Activated T-cell treated with anti-CD3 and anti-CD28 coated beads for 24 hours (primary cell): ENCODE measurements at places on chromosomes 7 and 10.

- no peak for DNase-seq
These were observed 632.6 kb downstream of the KCNMA1 start for GRCh38 chr10:77004917-77005564.

DNA sequence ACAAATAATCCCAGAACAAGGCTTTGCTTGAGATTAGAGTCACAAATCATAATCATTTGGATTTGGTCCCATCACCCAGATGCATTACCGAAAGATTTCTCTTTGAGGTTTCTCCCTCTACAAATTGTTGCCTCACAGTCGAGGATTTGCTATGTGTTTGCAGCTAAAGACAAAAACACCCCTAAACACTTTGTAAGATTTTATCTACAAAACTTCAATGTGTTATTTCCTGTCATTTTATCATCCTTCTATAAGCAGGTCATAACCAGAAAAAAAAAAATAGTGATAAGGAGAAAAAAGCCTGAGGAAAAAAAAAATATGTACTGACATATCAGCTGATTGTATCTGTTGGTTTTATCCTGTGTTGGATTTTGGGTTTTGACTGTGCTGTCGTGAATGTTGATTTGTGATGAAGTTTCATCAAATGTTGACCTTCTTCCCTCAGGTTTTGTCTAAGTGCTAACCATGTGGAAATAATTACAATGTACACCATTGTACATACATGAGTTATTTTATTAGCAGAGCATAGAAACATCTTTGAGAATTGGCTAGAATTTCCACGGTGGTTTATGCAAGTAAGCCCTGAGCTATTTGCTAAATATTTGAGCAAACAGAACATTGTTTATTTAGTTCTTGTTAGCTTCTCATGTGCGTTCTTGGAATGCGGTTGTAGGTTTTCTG, 274.4 kb downstream of the NEBL start:
- no peak for DNase-seq

- no peak for DNase-seq
These were observed 15.4 kb downstream of the TAS2R41 start for GRCh38 chr7:143492799-143493739.

DNA sequence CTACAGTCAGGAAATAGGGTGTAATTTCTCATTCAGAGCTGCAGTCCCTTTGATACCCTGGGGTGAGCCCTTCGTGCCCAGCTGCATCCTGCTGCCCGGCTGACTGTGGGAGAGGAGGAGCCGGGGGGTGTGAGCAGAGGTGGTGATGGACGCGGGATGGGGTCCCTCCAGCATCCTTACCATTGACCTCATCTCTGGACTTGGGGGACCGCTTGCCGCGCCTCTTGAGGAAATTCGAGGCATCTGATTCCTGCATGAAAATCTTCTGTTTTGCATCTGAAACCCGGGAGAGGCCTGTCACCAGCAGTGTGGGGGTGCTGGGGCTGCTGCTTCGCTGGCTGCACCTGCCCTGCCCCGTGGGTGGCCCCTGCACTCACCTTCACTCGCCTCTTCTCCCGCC, 816 bp downstream of the UCMA start:
- no peak for DNase-seq

DNA sequence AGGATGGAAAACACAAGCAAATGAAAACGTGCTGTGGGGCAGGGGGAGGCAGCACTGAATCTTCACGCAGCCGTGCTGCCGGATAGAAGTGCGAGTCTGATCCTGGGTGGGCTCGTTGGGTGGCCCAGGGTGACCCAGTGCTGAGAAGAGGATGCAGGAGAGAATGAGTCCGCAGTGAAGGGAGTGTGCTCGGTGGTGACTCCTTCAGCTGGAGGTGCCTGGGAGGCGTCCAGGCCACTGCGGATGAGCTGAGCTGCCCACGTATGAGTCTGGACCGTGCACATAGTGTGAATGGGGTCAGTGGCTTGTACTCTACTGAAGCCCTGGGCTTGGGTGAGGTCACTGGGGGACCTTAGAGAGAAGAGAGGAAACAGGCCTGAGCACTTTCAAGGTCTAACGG, 190.0 kb upstream of the MGMT start:
- DNase-seq: no peak

DNA sequence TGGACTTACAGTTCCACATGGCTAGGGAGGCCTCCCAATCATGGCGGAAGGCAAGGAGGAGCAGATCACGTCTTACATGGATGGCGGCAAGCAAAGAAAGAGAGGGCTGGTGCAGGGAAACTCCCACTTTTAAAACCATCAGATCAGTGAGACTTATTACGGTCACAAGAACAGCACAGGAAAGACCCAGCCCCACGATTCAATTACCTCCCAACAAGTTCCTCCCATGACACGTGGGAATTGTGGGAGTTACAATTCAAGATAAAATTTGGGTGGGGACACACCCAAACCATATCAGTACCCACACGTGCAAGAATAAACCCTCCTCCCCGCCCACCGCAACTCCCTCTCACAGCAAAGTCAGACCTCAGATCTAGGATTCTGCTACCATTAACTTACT, 4.5 kb upstream of the AIFM2 start:
- DNase-seq: no peak

DNA sequence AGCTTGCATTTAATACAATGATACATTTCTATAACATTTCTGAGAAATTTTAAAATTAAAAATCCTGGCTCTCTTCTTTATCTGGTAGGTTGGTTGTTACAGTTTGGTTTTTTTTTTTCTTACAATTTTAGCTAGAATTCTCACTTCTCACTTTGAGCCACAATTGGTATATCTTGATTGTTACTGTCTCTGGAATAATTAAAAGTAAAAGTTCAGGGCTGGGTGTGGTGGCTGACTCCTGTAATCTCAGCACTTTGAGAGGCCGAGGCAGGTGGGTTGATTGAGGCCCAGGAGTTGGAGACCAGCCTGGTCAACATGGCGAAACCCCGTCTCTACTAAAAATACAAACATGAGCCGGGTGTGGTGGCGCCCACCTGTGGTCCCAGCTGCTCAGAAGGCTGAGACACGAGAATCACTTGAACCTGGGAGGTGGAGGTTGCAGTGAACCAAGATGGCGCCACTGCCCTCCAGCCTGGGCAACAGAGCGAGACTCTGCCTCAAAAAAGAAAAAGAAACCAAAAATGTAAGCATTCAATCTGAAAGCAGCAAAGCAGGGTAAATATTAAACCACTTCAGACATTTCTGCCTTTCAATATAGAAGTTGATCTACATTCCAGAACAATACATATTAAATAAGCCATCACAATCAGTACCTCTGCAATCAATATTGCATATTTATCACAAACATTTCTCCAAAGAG, 88.6 kb upstream of the PFKP start:
- no peak for DNase-seq

- no peak for DNase-seq
These were observed 266.5 kb downstream of the AUTS2 start for GRCh38 chr7:69864822-69865221.

GRCh38 chr10:46318799-46319198, 32.0 kb downstream of the ANTXRL start:
- no peak for DNase-seq

GRCh38 chr10:123640016-123640535, 26.1 kb upstream of the GPR26 start:
- DNase-seq: no peak

- no peak for DNase-seq
These were observed 25.9 kb downstream of the TRDMT1 start for GRCh38 chr10:17175551-17175950.

GRCh38 chr10:2925631-2926030, 141.7 kb upstream of the PFKP start:
- DNase-seq: no peak

DNA sequence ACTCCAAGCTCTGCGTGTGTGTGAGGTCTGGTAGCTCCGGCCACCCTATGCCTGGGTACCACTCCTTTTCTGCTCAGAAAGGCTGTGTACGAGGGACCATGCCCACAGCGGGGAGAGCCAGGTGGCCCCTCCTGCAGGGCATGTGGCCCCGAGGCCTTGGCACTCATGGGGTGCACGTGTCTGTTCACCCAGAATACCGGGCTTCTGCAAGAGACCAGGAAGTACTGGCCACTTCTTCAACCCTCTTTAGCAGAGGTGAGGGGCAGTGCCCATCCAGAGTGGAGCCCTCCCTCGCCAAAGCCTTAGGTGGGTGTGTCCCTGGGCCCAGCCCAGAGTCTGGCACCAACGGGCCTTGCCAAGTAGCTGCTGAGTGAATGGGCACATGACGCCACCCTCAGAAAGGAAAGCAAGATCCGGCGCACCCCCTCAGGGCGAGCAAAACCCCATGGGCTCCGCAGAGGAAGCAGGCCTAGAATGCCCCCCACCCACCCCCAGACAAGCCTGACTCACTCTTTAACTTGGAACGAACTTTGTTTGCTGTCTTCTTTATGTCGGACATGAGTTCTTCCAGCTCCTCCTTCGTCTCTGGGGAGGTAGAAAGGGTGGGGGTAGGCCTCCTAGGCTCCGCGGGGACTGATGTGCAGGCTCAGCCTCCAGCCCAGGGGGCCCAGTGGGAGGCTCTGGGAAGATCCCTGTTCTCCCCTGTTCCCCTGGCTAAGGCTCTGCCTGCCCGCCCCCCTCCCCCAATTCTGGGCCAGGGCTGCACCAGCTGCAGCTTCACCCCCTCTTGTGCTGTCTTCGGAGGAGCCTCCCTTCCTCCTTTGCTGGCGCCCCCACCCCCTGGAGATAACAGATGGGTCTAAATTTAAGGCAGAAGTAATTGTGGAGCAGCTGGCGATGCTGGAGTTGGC, 14.6 kb downstream of the STX1A start:
- DNase-seq: no peak

- no peak for DNase-seq
These were observed 33.2 kb upstream of the TLX1 start for GRCh38 chr10:101097881-101098280.

GRCh38 chr7:27850531-27850930, 110.6 kb downstream of the TAX1BP1 start:
- no peak for DNase-seq

- DNase-seq: no peak
These were observed 86.4 kb upstream of the DGKB start for GRCh38 chr7:14988941-14989340.

DNA sequence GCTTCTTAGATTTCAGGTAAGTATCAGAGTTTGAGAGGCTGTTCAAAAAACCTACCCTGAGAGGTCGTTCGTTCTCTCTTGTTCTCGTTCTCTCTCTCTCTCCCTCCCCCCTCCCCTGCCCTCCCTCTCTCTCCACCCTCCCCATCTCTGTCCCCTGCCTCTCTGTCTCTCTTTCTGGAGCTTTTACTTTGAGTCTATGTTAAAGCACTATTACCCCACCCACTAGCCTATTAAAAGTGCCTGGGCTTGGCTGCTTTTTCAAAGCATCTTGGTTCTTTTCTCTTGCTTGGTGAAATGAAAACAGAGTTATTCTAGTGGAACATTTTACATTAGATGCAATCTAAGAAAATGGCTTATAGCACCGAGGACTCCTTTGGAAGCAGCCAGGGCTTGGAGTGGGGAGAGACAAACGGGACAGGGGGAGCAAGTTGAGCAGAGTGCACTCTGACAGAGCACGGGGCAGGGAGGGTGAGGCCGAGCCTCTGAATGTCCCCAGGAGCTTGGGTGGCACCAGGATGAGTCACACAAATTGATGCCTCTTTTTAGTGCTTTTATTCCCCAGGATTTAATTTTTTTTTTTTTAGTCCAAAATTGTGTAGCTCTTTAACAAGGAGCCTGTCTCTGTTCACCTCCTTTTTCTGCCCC, 134.3 kb downstream of the CFAP58 start:
- DNase-seq: no peak

DNA sequence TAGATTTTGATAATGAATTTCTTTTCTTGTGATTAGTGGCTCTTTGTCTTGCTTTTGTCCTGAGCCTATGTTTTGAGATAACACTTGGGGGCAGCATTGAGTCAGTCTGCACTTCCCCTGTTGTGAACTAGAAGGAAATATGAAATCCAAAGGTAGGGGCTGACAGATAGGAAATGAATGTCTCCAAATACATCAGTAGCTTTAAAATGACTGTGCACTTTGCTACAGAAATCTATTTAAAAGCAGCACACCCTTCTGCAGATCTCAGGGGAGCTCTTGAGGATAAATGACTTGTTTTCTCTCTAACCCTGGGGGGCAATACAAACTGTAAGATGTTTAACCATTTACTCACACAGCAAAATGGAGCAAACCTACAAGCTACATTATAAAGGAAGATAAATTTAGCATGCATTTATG, 176.0 kb upstream of the MYO3A start:
- DNase-seq: no peak

- no peak for DNase-seq
These were observed 7.2 kb downstream of the DEPP1 start for GRCh38 chr10:44971434-44971833.

- no peak for DNase-seq
These were observed 150.3 kb downstream of the LRRTM3 start for GRCh38 chr10:67076144-67076543.

DNA sequence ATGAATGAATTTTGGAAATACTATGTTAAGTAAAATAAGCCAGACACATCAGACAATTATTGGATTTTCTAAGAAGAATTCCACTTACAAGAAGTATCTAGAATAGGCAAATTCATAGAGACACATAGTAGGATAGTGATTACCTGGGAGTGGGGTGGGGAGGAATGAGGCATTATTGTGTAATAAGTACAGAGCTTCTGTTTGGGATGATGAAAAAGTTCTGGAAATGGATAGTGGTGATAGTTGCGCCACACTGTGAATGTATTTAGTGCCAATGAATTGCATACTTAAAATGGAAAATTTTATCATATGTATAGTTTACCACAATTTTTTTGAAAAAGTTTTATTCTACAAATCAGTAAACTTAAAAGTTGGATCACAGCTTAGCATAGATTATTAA, 297.2 kb upstream of the KAT6B start:
- DNase-seq: no peak

DNA sequence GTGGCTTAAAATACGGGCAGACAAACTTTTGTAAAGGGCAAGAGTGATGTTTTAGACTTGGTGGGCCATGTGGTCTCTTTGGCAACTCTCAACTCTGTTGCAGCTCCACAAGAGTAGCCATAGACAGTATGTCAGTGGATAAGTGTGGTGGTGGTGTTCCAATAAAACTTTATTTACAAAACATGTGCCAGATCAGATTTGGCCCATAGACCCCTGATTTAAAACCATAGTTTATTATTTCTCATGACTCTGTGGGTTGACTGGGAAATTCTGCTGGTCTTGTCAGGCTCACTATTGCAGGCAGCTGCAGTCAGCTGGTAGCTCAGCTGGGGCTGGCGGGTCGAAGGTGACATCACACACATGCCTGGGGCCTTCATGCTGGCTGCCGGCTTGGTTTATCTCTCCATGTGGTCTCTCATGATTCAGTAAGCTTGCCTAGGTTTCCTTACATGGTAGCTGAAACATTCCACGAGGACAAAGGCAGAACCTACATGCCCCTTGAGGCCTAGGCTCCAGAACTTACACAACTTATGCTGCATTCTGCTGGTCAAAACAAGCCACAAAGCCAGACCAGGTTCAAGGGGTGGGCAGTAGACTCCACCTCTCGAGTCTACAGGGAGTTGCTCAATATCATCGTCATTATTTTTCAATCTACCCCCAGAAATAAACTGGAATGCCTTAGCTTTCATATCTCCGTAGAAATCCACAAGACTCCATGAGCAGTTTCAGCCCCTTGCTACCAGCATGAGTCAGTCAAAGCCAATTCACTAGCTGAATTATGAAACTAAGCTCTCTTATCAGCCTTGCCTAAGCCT, 245.7 kb downstream of the WDR11 start:
- no peak for DNase-seq

GRCh38 chr10:9554321-9554720, 1463.4 kb upstream of the CELF2 start:
- no peak for DNase-seq

GRCh38 chr7:55557666-55558188, 14.6 kb downstream of the VOPP1 start:
- no peak for DNase-seq

GRCh38 chr7:77439572-77439971, 23.4 kb upstream of the GSAP start:
- DNase-seq: no peak
